ENCODE measurements at places on chromosomes 3 and 15. TPM values are rescaled to one million over a fixed set of nuclear protein-coding genes. Genes with fewer than 3 reads are reported as not detected.

GRCh38 chr3:196914866-196915265, 27.5 kb downstream of the NCBP2 start:
- DNase-seq: no peak

- no peak for DNase-seq
Observed at GRCh38 chr3:195250473-195251251, 20.3 kb downstream of the XXYLT1 start.

GRCh38 chr3:190345027-190345821, 23.0 kb upstream of the CLDN1 start:
- no peak for DNase-seq

DNA sequence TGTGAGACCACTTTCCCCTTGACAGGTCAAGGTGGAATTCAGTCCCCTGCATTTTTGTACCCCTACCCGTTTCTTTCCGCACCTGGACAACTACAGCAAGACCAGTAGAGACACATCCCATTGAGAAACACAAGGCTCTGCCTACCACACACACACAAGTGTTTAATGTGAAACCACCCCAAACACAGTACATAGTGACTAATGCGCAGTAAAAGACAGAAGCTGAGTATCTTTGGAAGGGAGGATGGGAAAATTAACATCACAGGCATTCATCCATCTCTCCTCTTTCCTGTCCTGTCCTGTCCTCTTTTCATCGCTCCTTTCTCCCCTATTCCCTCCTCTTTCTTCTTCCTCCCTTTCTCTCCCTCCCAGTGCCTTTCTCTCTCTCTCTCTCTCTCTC, 64.8 kb downstream of the SCN11A start:
- DNase-seq: no peak

- DNase-seq: no peak
Observed at GRCh38 chr3:115968871-115969270, 345.6 kb downstream of the GAP43 start.

- DNase-seq: no peak
Observed at GRCh38 chr3:94626573-94626972, 563.7 kb downstream of the NSUN3 start.

GRCh38 chr15:39597751-39598185, 16.9 kb downstream of the THBS1 start:
- DNase-seq: no peak

DNA sequence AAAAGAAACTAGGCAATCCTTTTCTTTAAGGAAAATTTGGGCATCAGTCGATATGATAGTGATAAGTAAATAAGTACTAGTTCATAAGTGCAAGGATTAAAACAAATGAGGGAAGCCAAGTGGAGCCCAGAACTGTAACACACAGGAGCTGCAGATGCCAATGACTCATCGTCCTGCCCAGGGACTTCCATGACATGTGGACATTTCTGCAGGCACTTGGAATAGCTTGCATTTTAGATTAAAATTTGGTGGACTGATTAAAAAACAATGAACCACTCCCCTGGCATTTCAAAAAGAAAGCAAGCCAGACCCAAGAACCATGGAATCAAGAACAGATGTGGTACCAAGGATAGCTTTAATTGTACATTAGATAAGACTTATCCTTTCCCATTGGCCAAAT, 2.9 kb downstream of the SAMD7 start:
- no peak for DNase-seq

DNA sequence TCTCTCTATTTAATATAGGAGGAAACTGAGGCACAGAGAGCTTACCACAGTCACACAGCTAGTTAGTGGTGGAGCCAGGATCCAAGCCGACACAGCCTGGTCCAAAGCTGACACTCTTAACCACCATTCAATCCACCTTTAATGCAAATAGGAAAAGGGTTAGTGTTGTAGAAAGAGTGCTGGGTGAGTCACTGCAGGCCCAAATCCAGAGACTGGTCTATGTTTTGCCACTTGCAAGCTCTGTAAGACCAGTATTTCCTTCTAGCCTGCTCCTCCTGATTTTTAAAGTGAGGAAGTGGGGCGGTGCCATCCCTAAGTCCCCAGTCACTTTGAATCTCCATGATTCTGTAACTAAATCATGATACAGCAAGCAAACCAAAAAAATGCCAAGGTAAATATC, 111.0 kb downstream of the MECOM start:
- DNase-seq: no peak

- DNase-seq: no peak
Observed at GRCh38 chr15:64574301-64575017, 114.1 kb downstream of the ZNF609 start.

- DNase-seq: no peak
Observed at GRCh38 chr15:60899322-60899966, 329.7 kb downstream of the RORA start.

DNA sequence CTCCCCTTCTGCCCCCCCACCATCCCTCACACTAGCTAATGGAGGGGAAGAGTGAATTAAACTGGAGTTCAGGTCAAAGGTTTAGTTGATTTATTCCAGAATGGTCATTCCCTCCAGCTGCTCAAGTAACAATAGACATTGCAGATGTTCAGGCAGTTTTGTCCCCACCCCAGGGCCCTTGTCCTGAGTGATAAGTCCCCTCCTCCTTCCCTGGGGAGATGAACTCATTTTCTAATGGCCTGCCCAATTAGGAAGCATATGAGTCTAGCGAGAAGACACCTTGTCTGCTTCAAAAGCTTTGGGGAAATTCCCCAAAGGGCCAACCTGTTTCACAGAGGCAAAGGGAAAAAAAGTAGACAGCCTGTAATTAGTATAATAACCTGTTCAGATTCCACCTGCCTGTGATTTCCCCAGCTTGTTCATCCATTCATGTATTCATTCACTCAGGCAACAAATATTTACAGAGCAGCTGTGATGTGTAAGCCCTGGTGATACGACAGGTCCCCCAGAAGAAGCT, 165.3 kb downstream of the SHQ1 start:
- no peak for DNase-seq

DNA sequence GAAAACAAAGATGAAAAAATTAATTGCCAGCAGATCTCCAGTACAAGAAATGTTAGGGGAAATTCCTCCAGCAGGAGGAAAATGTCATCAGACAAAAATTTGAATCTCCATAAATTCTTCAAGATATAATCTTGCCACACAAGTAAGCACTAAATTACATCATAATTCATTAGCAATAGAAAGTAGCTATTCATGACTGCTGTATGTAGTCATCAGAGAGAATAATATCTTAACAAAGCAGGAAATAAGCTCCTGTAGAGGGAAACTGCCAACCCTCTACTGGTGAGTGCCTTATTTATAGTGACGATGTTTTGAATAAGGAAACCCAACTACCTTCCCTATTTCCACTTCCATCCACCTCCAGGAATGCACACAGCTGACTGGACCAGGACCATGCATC, 15.8 kb upstream of the SLC27A2 start:
- DNase-seq: no peak

- no peak for DNase-seq
Observed at GRCh38 chr3:89340408-89340807, 233.0 kb downstream of the EPHA3 start.

DNA sequence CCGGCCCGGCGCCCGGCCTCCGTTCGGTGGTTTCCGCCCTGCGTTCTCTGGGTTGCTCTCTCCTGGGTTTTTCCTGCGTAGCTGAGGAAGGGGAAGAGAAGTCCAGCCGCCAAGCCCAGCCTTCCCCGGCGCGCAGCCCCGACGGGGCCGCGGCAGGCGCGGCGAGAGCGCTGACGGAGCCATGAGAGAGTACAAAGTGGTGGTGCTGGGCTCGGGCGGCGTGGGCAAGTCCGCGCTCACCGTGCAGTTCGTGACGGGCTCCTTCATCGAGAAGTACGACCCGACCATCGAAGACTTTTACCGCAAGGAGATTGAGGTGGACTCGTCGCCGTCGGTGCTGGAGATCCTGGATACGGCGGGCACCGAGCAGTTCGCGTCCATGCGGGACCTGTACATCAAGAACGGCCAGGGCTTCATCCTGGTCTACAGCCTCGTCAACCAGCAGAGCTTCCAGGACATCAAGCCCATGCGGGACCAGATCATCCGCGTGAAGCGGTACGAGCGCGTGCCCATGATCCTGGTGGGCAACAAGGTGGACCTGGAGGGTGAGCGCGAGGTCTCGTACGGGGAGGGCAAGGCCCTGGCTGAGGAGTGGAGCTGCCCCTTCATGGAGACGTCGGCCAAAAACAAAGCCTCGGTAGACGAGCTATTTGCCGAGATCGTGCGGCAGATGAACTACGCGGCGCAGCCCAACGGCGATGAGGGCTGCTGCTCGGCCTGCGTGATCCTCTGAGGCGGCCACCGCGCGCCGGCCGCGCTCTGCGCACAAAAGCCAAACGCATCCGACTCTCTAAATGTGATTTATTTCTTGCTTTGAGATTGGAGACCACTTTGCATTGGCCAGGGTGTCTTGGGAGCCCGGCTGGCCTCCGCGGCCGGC, 727 bp downstream of the RAP2B start:
- DNase-seq: peak; percentile 79

DNA sequence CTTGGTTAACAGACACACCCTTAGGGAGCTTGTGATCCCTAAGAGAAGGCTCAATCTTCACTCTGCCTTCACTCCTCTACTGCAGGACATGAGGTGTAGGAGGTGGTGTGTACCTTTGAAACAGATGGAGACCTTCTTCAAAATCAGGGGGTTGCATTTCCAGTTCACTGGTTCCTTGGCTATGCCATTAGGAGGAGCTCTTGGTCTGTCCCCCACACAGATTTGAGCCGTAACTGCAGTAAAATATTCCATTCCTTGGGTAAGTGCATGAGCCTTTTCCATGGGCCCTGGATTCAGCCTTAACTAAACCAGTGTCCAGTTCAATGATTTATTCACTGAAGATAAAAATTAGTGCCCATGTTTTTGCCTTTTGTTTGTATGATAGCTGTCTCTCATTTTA, 144.6 kb downstream of the MCTP2 start:
- no peak for DNase-seq

- no peak for DNase-seq
Observed at GRCh38 chr3:24145981-24146822, 201.1 kb downstream of the NR1D2 start.

GRCh38 chr3:159804726-159805410, 183.8 kb upstream of the IL12A start:
- peak; percentile 65 for DNase-seq

GRCh38 chr15:83207660-83208366, at the start of gene HDGFL3:
HDGFL3 (minus strand) TSS chr15:83207823; CDS start chr15:83207414, 409 bp downstream.
- DNase-seq: peak; percentile 78

DNA sequence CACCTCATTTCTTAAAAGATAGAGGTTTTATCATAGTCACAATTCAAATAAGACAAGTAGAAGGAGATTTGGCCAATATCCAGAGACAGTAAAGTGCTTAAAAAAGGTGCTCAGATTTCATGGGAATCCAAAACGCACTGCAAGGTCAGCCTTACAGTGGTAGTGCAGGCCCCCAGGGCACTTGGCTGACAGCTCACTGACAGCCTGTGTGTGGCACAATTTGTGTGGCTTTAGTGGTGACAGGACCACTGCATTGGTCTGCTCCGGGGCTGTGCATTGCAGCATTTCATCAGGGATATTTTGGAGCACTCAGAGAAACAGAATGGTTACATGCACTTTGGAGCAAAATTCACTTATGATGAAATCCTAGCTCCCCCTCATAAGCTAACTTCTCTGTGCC, 544.3 kb downstream of the NTRK3 start:
- DNase-seq: no peak

GRCh38 chr15:67569668-67570067, 27.2 kb downstream of the MAP2K5 start:
- DNase-seq: no peak

Gene FETUB
- total RNA-seq: not detected

Gene LRRN1
- 11.0 TPM for total RNA-seq

Gene PLOD2
- 33.2 TPM for total RNA-seq

Gene PRR20G
- not detected for total RNA-seq

Gene IMP3
- 33.2 TPM for total RNA-seq

Gene SEMA5B
- 0.52 TPM for total RNA-seq

Gene ST6GAL1
- 17.2 TPM for total RNA-seq

Gene TEX9
- total RNA-seq: 6.0 TPM

Gene LIPC
- total RNA-seq: 2.8 TPM

Gene CADPS
- 27.7 TPM for total RNA-seq

Gene ZNF80
- not detected for total RNA-seq

Gene ACOX2
- 1.3 TPM for total RNA-seq

Gene GABRR3
- not detected for total RNA-seq

Gene JAGN1
- total RNA-seq: 16.3 TPM

Gene RETNLB
- not detected for total RNA-seq

Gene DLL4
- 3.9 TPM for total RNA-seq

Gene TRPC1
- total RNA-seq: 1.2 TPM

Gene FSIP1
- 0.34 TPM for total RNA-seq
